H4 (cell line): ENCODE measurements at places on chromosomes 5 and 9.

DNA sequence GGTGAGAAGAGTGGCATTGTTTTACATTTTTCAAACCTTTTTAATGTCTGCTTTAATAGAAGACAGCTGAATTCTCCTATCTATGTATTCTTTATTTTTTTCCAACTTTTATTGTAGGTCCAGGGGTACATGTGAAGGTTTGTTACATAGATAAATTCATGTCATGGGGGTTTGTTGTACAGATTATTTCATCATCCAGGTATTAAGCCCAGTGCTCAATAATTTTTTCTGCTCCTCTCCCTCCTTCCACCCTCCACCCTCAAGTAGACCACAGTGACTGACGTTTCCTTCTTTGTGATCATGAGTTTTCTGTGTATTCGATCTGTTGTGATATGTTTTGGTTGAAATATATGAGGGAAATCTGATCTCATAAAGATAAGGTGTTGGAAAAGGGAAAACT, 1.7 kb upstream of the SREK1 start:
- no peak for DNase-seq

DNA sequence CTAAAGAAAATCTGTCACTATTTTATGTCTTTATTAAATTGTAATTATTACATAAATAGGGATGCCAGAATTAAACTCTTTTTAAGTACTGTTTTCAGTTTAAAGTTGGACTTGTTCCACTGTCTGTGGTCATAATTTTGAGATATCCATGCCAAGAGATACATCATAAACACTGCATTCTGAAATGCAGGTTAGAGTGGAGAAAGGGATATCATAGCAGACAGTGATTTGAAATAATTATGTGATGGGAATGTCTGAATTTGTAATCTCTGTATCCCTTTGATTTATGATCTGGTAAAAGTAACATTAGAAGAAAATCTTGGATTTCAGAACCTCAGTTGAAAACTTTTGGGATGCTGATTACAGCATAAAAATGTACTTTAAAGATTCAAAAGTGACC, 222.1 kb downstream of the GOLPH3 start:
- no peak for DNase-seq

- DNase-seq = peak; percentile 60
These were observed 49.8 kb upstream of the PALM2AKAP2 start for GRCh38 chr9:109730228-109730627.

GRCh38 chr5:108212775-108213346, 169.0 kb downstream of the FBXL17 start:
- DNase-seq = peak; percentile 62

DNA sequence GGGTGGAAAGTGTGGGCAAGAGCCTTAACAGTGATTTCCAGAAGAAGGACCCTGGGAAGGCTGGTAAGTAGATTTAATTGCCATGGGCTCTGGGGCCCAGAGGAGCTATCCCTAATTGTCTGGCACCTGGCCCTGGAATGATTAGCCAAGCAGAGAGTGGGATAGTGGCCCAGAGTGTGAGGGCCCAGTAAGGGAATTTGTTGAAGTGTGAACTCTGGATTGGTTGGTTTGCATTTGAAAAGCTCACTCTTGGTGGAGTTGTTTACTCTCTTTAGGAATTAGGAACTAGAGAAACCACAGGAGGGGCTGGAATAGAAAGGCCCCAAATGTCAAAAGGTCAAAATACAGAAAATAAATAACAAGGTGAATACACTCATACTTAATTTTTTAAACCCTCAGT, 207.1 kb downstream of the GABRG2 start:
- no peak for DNase-seq

DNA sequence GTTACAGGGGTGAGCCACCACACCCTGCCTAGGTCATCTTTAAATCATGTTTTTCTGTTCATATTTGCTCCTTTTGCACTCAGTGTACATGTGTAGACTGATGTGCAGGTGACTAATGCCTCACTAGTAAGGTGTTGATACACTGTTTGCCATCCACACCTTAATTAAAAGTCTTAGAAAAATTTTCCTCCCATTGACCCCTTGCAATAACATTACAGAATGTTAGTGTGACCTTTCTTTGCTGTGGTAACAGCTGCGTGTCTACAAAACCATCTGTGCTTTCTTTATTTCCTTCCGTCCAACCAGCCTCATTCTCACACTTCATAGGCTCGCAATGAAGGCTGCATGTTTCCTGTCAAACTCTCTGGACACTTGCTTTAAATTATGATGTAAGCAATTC, 6.6 kb upstream of the CEMIP2 start:
- no peak for DNase-seq

- no peak for DNase-seq
These were observed 135.0 kb upstream of the ZNF462 start for GRCh38 chr9:106727969-106728368.

DNA sequence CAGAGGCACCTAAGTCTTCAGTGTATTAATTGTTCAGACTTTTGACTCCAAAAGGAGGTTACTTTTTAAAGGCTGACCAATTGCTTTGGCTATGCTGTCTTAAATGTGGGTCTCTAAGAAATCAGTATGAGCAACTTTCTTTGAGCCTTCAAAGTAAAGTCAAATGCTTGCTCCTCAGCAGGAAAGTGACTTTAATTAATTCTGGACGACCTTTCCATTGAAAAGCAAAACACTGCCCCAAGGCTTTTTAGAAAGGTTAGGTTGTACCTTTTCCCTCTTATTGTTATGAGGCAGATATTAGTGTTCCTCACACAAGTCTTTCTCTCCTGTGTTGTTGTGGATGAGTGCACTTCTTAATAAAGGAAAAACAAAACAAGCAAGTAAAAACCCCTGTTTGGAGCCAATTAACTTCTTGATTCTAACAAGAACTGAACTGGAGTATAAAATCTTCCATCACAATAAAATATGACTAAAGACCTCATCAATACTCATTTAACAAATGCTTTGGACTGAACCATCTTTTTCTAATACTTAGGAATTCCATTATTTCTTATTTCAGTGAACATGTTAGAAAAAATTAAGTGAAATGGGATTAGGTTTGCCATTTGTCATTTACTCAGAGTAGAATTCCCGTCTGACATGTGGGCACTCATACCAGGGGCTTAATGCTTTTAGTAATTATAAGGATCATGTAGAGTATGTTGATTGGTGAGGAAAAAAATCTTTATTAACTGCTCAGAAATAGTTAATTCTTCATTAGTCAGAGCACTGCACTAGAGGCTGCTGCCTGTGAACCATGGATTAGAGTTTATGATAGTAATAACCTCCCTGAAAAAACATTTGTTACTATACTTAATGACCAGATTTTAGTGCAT, 159.1 kb upstream of the ZNF608 start:
- no peak for DNase-seq

DNA sequence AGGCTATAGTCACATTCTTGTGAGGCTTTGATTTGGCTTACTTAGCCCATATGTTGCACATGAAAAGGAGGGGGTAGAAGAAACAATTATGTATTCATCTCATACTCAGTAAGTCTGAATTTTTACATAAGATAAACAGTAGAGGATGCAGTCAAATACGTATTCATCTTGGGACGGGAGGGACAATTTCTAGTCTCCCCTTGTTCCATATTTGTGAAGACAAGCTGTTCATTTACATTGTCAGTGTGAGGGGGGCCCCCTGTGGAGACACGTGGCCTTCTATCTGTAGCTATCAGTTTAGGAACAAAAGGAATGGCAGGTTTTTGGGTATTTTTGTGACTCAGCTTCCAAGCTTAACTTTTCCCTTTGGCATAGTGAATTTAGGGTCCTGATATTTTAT, 49.2 kb upstream of the PPP1R2B start:
- no peak for DNase-seq

DNA sequence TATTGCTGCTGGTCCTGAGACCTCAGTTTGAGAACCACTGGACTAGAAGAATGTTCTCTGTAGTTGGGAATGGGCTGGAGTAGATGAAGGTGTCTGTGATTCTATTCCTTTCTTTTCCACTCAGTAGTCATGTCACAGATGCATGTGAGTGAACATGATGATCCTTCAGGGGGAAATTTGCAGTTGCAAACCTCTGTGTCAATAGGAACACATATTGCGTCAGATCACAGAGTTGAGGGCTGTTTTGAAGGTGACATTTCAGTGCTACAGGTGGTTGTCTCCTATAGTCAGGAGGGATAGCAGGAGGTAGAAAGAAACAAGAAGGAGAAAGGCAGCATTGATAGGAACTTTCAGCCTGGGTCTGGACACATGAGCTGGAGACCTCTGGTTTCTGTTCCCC, 239.3 kb downstream of the ARHGEF28 start:
- DNase-seq = no peak

DNA sequence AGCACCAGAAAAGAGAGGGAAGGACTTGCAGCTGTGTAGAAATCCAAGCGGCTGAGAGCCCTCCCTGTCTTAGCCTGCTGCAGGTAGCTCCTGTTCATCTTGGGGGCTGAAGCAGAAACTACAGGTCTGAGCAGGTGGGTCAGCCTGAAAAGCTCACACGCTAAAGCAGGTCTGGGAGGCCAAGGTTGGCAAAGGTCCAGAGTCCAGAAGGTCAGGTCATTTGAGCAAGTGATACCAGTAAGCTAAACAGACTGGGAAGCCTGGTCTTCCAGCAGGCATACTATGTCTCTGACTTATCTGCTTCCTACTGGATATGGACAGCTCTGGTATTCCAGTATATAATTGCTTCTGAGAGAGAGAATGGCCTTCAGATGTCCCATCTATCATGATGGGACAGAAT, 26.2 kb downstream of the PTCD2 start:
- no peak for DNase-seq

GRCh38 chr5:135402031-135402430, 3.0 kb upstream of the MACROH2A1 start:
- DNase-seq = no peak

DNA sequence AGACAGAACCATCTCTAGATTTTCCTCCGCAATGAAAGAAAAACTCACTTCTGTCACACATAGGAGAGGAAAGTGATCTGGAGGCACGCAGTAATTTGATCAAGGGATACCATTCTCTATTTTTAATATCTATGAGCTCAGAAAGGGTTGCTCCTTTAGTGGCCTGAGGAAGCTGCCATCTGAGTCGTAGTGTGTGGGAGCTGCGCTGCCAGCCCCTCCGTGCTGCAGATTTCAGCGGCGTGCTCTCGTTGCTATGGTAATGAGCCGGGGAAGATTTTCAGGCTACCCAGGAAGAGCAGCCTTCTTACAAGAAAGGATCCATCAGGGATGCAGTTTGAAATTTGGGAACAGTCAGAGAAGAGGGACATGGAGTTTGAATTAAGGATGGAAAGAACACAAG, 17.1 kb upstream of the GOLM1 start:
- DNase-seq = no peak

- DNase-seq = no peak
These were observed 53.4 kb upstream of the PAM start for GRCh38 chr5:102701748-102702147.

DNA sequence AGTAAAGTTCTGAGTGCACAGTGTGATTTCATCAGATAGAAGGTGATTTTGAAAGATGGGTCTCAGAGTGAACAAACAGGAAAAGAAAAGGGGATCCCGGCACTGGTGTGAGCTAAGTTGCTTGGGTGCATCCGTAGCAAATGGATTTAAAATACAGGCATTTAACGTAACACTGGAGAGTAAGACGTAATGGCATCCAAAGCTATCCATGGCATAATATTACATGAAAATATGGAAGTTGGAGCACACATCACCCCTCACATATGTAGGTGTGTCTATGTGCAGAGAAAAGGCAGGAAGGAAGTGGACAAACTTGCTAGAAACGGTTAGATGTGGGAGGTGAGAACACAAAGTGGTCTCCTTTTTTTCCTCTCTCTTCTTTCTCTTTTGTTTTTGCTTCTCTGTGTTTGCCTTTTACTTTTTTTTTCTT, 38.2 kb upstream of the SEMA4D start:
- DNase-seq = no peak

DNA sequence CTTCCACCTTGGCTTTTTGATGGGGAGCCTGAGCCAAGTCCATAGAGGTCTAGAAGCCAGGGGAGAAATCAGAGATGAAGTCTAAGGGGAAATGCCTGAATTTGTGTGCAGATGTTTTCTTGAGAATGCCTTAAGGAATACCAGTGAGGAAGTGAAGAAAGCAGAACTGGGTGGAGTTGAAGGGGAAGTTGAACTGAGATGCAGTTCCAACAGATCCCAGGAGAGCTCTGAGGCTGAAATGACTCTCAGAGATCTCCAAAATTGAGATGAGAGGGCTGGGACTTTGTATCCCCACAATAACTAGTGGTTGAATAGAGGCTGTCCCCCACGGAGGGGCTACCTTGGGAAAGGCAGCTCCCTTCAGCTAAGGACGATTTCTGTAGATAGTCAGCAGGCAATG, 197.1 kb downstream of the ZNF462 start:
- no peak for DNase-seq

DNA sequence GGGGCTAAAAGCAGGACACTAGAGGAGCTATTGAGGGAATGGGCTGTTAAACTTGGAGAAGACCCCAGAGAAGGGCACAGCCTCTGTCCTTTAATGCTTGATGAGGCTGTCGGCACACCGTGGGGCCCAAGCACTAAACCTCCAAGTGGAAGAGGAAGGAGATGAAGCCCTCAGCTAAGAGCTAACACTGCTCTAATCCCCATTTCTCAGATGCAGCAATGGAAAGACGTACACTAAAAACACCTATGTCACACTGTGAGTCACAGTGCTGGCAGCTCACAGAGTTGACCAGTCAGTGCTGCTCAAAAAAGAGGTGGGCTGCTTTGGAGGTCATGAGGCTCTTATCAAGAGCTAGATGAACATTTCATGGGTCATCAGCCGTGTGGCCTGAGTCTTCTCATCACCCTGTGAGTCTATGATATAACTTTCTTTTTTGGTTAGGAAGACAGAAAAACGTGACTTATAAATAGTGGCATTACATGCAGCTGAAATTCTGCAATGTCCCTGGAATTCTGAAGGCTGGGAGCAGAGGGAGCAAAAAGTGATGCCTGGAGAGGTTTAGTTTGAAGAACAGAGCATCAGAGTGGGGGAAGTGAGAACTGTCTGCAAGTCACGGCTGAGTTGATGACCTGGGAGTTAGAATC, 21.5 kb downstream of the TNFSF8 start:
- no peak for DNase-seq

DNA sequence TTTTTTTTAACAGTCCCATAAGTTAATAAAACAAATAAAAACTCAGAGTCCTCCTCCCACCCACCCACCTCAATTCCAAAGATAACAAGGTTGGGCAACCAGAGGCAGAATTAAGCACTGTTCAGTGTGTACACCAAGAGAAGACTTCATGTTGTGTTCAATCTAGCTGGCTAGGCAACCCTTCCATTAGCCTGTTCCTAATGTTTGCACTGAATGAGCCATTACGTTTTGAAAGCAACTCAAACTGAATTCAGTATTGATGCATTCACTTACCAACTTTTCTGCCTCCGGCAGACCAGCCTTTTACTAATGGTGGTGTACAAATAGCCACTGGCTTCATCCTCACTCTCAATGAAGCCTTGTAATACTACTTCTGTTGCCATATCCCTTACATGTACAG, 47.5 kb downstream of the PBX3 start:
- DNase-seq = no peak

DNA sequence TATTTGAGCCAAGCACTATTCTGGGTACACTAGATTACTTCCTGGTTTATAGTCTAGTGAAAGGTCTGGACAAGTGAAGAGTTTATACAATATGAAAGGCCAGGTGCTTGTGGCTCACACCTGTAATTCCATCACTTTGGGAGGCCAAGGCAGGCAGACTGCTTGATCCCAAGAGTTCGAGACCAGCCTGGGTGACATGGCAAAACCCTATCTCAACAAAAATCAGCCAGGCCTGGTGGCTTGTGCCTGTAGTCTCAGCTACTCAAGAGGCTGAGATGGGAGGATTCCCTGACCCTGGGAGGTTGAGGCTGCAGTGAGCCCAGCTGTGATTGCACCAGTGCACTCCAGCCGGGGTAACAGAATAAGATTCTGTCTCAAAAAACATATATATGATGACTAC, 9.5 kb upstream of the TXNDC15 start:
- no peak for DNase-seq
